HTR-8/SVneo (cell line): ENCODE measurements at places on chromosomes 2 and 18.
A peak's percentile ranks its signal among the peaks of the same experiment; 100 is the strongest.

DNA sequence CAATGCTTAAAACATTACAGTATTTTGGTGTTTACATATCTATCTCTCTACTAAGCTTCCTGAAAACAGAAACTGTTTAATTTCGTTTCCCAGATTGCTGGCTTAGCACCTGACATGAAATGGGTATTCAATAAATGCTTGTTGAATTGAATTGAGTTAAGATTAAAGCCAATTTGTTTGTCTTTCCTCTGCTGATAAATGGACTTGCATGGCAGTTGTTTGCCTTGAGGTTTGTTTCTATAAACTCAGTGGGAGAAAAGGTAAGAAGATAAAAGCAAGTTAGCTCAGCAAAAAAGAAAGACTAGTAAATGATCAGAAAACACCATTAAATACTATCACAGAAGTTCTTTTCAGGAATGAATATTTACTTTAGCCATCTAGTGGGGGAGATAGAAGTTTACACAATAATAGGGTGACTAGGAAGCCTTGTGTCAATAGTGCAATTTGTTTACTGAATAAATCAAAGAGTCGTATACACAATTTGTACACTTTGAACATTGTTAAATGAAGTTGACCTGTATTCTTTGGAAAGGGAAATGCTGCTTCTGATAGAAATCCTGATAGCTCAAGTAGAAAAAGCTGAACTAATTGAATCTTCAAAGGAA, 754.5 kb upstream of the FAM98A start:
- DNase-seq, result no peak

DNA sequence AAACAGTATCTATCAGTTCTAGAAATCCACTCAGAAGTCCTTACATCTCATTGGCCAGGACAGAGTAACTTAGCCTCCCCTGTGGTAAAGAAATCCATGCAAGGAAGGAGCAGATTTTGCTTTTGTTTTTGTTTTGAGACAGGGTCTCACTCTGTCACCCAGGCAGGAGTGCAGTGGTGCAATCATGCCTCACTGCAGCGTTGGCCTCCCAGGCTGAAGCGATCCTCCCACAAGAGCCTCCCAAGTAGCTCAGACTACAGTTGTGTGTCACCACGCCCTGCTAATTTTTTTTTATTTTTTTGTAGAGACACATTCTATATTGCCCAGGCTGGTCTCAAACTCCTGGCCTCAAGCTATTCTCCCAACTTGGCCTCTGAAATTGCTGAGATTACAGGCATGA, 185.1 kb downstream of the NRP2 start:
- no peak for DNase-seq

DNA sequence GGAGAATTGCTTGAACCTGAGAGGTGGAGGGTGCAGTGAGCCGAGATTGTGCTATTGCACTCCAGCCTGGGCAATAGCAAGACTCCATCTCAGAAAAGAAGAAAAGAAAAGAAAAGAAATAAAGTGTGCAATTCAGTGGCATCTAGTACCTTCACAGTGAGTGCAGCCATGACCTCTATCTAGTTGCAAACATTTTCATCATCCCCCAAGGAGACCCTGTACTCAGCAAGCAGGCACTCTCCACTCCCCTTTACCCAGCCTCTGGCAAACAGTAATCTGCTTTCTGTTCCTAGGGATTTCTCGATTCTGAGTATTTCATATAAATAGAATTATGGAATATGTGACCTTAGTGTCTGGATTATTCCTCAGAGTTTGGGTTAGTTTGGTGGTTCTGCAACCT, 130.4 kb upstream of the ARL4C start:
- DNase-seq, result no peak

- peak; percentile 70 for DNase-seq
Observed at GRCh38 chr2:130829015-130829414, 7.7 kb upstream of the ARHGEF4 start.

GRCh38 chr2:46097714-46098480, 199.3 kb upstream of the EPAS1 start:
- DNase-seq, result peak; percentile 91

- DNase-seq, result no peak
Observed at GRCh38 chr2:219408204-219408603, 10.0 kb upstream of the DES start.

DNA sequence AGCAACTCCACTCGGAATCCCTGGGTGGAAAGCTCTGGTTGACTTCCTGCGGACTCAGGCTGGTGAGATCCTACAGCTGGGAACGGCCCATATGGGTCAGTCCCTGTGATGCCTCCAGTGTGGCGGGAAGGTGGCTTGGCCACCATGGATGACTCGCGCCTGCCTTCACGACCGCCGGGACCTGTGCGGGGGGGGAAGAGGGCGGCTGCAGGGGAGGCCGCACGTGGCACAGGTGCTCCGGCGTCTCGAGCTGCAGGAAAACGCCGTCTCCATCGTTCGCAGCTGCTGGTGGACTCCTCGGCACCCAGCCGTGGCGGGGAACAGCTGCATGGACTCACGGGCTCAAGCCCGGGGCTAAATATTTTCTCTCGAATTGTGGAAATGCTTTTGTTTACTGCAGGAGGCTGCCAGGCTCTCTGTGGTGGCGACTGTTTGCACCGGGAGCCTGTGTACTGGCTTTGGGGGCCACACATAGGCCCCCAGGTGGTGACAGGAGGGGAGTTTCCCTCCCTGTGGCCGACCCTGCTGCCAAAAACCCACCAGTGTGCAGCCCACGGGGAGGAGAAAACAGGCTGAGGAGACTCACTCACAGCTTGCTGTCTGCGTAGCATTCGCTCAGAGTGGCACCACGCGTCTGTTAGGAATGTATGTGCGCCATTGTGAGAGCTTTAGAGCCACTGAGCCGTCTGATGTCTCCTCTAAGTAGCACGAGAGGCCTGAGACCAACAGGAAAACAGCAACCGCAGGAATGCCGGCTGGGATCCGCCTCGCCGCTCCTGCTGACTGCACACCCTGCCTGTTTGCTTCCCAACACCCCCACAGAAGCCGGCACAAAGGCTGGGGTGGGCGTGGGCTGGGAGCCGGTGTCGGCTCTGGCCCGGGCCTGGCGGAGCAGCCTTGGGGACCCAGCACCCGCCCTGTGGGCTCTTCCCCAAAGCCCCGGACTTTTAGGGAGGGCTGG, 89.2 kb downstream of the NFATC1 start:
- peak; percentile 67 for DNase-seq

DNA sequence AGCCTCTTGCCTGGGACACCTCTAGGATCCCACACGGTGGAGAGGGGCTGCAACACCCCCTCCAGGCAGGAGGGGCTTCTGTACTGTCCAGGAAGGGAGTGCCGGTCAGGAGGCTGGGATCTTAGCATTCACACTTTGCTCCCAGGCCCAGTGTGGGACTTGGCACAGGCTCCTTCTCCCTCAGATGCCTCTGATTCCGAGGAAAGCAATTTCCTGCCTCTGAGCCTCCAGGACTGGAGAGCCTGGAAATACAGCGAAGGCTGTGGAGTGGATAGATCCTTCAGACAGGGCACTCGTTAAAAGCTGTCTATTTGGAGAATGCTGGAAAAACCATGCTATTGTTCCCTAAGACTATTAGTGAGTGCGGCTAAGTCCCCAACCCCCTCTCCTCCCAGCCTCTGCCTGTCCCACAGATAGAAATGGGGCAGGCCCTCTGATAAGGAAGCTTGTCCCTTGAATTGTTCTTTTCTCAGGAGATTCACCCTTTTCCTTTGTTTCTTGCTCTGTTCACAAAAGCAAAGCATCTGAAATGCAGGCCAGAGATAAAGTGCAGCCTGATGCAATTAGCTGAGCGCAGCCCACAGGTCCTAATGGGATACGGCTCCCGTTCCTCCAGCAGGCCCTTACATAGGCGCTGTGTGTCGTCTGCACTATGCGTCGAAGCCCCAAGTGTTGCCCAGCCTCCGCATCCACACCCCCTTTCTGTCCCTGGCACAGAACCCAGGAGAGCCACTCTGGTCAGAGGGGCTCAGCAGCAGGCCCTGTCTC, 252.2 kb downstream of the KLHL29 start:
- DNase-seq, result peak; percentile 49
